ENCODE measurements at places on chromosomes 16 and 17. TPM values are rescaled to one million over a fixed set of nuclear protein-coding genes. Genes with fewer than 3 reads are reported as not detected.

Gene P2RX5
- polyA plus RNA-seq: 1.8 TPM

GRCh38 chr17:8173056-8173870, 2.9 kb downstream of the TMEM107 start:
- peak; percentile 90 for DNase-seq

Gene SPNS2
- polyA plus RNA-seq: 26.2 TPM

Gene MYH10
- polyA plus RNA-seq: 138 TPM

Gene TMEM106A
- polyA plus RNA-seq: 9.1 TPM

DNA sequence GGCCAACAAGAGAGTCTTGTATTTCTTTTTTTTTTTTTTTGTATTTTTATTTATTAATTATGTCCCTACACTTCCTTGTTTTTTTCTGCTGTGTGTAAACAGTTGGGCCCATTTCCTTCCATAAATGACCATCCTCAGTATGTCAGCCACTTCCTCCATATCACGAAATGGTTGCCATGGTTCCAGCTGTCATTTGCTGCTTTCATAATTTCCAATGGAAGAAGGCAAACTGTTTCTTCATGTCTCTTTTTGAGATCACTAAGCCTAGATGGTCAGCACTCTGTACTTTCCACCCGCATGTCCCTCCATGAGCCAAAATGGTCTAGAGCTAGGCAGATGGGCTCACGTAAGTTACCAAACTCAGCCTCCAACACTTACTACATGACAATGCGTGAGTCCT, 133.5 kb upstream of the FOXF1 start:
- DNase-seq: no peak

DNA sequence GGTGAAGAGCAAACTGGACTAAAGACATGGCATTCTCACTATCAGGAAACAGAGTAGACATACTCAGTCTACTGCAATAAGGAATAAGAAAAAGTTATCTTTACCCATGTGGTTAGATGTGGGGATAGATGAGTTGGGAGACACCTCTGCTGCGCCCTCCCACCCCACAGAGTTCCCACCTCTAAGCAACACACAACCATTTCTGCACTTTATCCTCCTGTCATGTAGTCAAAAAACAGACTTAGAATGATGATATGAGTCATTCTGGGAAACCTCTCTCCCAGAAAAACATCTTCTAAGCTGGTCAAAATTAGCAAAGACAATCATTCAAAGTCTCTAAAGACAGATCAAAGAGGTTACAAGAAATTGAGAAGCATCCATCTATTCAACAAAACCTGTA, 94.9 kb downstream of the CACNG1 start:
- no peak for DNase-seq

Gene ASPA
- 35.2 TPM for polyA plus RNA-seq

- no peak for DNase-seq
Observed at GRCh38 chr16:30494709-30495108, 22.2 kb downstream of the ITGAL start.

GRCh38 chr17:5580367-5580766, 3.9 kb downstream of the NLRP1 start:
- no peak for DNase-seq
